Stimulated activated CD8-positive, alpha-beta memory T cell treated with anti-CD3 and anti-CD28 coated beads, Interleukin-4, amount 100 ng/mL, for 48 hours (primary cell): ENCODE measurements at places on chromosomes 1 and 21.

DNA sequence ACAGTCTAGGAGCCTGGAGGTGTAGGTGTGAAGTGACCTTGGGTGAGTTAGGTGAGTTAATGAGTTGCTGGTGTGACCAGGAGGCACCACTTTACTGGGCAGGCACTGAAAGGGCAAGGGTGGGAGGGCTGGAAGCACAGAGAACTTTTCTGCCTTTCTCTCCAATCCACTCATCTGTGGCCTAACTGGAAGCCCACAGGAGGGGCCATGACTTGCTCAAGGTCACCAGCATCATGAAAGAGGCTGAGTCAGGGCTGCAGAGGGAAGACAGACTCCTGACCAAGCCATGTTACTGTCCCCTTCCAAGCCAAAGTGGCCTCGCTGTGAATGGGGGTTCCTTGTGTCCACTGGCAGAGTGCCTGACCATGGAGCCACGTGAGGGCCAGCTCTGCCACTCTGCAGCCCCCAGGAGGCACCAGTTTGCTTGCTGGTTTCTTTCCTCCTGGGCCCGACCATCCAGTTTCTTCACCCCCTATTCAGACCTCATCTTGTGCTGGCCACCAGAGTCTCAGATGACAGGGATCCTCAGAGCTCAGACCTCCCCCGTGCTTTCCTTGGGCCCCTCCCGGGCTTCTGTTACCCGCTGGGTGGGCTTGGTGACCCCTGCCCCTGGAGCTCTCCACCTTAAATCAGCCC is 4.3 kb upstream of the BSND start:
- DNase-seq = no peak

DNA sequence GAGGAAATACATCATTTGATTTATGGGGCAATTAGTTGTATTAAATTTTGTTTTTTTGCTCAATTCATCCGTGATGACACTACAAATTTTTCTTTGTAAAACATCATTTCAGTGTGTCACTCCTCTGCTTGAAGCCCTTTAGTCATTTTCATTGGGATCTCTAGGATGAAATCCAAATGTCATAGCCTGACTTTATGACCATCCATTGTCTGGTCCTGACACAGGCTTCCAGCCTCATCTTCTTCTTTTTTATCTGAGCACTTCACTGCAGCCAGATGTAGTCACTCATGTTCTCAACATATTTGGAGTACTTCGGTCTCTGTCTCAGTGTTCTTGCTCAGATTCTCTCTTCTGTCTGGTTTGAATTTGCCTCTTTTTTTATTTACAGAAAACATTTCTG is 173.1 kb downstream of the HMCN1 start:
- DNase-seq = no peak

GRCh38 chr1:51973587-51974474 is 16.7 kb downstream of the RAB3B start:
- no peak for DNase-seq

DNA sequence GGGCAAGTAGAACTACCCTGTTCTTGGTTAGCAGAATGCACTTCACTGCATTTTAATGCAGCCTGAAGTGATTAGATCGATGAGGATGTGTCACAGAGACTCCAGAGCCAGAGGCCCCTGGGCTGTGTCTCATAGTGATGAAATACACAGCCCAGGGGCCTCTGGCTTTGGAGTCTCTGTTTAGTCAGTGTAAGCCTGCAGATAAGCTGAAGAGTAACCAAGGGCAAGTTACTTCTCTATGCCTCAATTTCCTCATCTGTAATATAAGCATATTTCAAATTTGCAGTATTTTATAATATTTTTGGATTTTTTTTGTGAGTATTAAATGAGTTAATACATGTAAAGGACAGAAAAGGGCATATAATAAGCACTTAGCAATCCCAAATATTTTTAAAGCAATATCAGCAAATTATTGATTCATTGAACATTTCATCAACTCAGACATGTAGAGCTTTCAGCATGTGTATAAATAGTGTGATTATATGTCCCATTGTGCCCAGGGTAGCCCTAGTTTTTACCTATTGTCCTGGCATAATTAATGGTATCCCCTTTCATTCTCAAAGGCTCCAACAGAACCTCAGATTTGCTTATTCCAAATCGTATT is 23.6 kb upstream of the APOBEC4 start:
- no peak for DNase-seq

- DNase-seq = no peak
These were observed 27.9 kb upstream of the KIF21B start for GRCh38 chr1:201051399-201051798.

GRCh38 chr1:159854693-159855192 is 7.7 kb downstream of the VSIG8 start:
- peak; percentile 85 for DNase-seq

- no peak for DNase-seq
These were observed 4.3 kb upstream of the PIK3R3 start for GRCh38 chr1:46136711-46137110.

GRCh38 chr1:179121159-179121938 is 39.5 kb downstream of the TOR3A start:
- peak; percentile 56 for DNase-seq

- DNase-seq = no peak
These were observed 29.9 kb upstream of the CAMSAP2 start for GRCh38 chr1:200708769-200709168.
